Calu3 (cell line): ENCODE measurements at places on chromosomes 3 and 15. TPM values are rescaled to one million over a fixed set of nuclear protein-coding genes. Genes with fewer than 3 reads are reported as not detected.

The FBXW12 gene
- not detected in 2 replicates for total RNA-seq

- H3K27me3 ChIP-seq: peaks cover 23% of the 10 kb centered on the region
- no peaks in the 10 kb centered on the region for H3K4me1 ChIP-seq
- no peaks in the 10 kb centered on the region for H3K36me3 ChIP-seq
- peak; percentile 38 for DNase-seq
Measured at GRCh38 chr15:74144153-74144775, 13.9 kb downstream of the ISLR2 start.

- no peak for DNase-seq
- no peaks in the 10 kb centered on the region for H3K27me3 ChIP-seq
- H3K27ac ChIP-seq: no peak overlapping the region
- no peaks in the 10 kb centered on the region for H3K4me1 ChIP-seq
- H3K36me3 ChIP-seq: no peaks in the 10 kb centered on the region
- no peak overlapping the region for H3K4me3 ChIP-seq
Measured at GRCh38 chr15:94580211-94580885, 349.0 kb downstream of the MCTP2 start.

DNA sequence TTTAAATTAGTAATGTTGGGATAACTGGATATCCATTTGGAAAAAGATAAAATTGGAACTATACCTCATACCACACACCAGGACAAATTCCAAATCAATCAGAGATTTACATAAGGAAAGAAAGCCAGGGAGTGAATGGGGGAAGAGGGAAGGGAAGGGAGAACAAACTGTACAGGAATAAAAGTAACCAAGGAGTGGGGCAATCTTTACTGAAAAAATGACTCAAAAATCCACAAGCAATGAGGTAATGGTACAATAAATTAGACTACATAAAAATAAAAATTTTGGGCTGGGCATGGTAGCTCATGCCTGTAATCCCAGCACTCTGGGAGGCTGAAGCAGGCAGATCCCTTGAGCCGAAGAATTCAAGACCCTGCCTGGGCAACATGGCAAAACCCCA lies 82.6 kb downstream of the MLH1 start:
- peaks cover 8% of the 10 kb centered on the region for H3K36me3 ChIP-seq
- no peaks in the 10 kb centered on the region for H3K4me1 ChIP-seq
- no peak overlapping the region for H3K4me3 ChIP-seq
- DNase-seq: no peak
- H3K27ac ChIP-seq: no peak overlapping the region

DNA sequence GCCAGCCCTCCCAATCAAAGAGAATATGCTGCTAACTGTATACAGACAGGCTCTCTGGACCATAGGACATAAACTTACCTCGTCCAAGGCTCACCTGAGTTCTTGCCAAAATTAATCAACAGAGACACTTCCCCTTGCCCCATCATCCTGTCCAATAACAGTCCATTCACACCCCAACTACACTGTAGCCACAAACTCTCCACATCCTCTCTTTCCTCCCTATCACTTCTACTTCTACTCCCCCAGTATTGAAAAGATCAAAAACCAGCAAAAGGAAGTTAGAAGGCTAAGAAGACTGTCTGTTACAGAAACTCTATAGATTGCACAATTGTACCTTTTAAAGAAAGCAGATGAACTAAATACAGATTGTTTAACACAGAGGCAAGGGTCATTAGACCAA lies 133.5 kb upstream of the STT3B start:
- no peaks in the 10 kb centered on the region for H3K4me1 ChIP-seq
- DNase-seq: no peak
- H3K4me3 ChIP-seq: no peak overlapping the region
- H3K27ac ChIP-seq: no peak overlapping the region

GRCh38 chr3:115843206-115843605 lies 219.9 kb downstream of the GAP43 start:
- H3K27ac ChIP-seq: no peak overlapping the region
- peaks cover 9% of the 10 kb centered on the region for H3K36me3 ChIP-seq
- DNase-seq: no peak
- H3K4me1 ChIP-seq: peaks cover under 1% of the 10 kb centered on the region

- no peak overlapping the region for H3K27ac ChIP-seq
- no peaks in the 10 kb centered on the region for H3K36me3 ChIP-seq
- H3K4me1 ChIP-seq: peaks cover 12% of the 10 kb centered on the region
Measured at GRCh38 chr3:138890555-138891187, 55.9 kb upstream of the PIK3CB start.

- no peak for DNase-seq
- no peaks in the 10 kb centered on the region for H3K4me1 ChIP-seq
- no peak overlapping the region for H3K27ac ChIP-seq
- H3K4me3 ChIP-seq: no peak overlapping the region
- H3K27me3 ChIP-seq: no peaks in the 10 kb centered on the region
- no peaks in the 10 kb centered on the region for H3K36me3 ChIP-seq
Measured at GRCh38 chr15:82176542-82176941, 86.0 kb downstream of the EFL1 start.

DNA sequence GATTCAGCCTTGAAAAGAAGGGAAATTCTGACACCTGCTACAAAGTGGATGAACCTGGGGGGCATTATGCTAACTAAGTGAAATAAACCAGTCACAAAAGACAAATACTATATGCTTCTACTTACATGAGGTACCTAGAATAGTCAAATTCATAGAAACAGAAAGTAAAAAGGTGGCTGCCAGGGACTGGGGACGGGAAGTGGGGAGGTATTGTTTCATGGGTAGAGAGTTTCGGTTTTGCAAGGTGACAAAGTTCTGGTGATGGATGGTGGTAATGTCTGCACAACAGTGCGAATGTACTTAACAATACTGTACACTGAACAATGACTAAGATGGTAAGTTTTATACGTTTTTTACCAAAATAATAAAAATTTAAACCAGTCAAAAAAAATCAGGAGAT lies 4.8 kb downstream of the IDH2 start:
- H3K27me3 ChIP-seq: no peaks in the 10 kb centered on the region
- no peak overlapping the region for H3K4me3 ChIP-seq
- peaks cover 21% of the 10 kb centered on the region for H3K36me3 ChIP-seq
- DNase-seq: no peak
- H3K4me1 ChIP-seq: peaks cover 56% of the 10 kb centered on the region

DNA sequence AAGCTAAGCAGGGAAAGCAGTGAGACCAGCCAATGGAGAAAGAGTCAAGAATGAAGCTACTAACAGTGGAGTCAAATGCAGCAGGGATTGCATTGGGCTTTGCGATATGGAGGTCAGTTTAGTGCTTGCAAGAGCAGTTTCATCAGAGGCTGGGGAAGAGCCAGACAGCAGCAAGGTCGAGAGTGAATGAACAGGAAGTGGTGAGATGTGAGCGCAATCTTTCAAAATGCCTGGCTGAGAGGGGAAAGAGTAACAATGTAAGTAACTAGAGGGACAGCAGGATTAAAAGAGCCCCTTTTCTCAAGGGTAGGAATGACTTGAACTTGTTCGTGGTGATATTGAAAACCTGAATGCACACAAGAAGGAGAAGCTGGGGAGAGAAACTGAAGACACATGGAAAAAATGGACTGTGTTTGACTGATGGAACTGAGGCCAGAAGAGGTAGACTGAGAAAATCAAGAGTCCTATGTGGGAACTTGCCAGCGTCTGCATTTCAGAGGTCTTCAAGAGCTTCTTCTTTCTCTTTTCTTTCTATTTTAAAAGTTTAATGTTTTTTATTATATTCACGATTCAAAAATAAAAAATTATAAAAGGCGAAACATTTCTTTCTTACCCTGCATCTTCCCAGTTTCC lies 30.6 kb upstream of the GPR160 start:
- H3K4me3 ChIP-seq: no peak overlapping the region
- H3K36me3 ChIP-seq: no peaks in the 10 kb centered on the region
- H3K27ac ChIP-seq: no peak overlapping the region
- H3K27me3 ChIP-seq: no peaks in the 10 kb centered on the region
- DNase-seq: no peak

The PIGZ gene
- 6.7 TPM in 2 replicates for total RNA-seq

The GMNC gene
- total RNA-seq: 0.24 and 0.29 TPM in 2 replicates

DNA sequence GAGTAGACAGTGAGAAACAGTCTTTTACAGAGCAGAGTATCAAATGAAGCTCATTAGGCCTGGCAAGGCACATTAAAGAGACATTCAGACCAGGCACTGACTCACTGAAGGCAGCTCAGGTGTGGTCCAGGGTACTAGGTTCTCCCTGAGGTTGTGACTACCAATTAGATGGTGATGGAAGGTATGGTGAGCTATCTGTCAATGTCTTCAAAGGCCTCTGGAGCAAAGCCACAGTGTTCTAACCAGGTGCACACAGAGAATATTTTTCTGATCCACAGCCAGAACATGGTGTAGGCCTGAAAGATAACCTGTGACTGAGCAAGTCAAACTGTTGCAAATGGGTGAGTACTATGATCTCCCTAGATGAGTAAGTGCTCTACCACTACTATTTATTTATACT lies 51.5 kb downstream of the EOMES start:
- H3K27ac ChIP-seq: peak overlapping the region; percentile 44
- H3K27me3 ChIP-seq: no peaks in the 10 kb centered on the region
- H3K4me3 ChIP-seq: no peak overlapping the region

DNA sequence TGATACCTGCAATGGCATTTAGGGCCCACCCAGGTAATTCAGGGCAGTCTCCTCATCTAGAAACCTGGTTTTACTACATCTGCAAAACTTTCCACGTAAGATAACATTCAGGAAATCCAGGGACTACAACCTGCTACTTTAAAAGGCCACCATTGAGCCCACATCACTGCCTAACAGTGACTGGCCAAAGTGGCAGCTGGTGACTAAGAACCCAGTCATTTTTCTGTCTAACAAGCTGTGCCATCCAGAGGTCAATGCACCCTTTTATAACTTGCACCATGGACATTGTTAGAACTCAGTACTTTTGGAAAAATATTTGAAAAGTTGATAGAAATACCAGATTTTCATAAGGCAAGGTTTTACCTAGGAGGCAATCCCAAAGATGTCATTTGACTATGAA lies 492.4 kb downstream of the OTOL1 start:
- peaks cover 6% of the 10 kb centered on the region for H3K36me3 ChIP-seq
- no peak overlapping the region for H3K4me3 ChIP-seq
- DNase-seq: peak; percentile 44
- peak overlapping the region; percentile 91 for H3K27ac ChIP-seq
- peaks cover 41% of the 10 kb centered on the region for H3K4me1 ChIP-seq

The DUOXA2 gene
- 0.34 TPM in 1 of 2 replicates, not detected in the other for total RNA-seq

The ACP3 gene
- 3.8 and 5.8 TPM in 2 replicates for total RNA-seq

The MYEF2 gene
- total RNA-seq: 25.4 and 31.1 TPM in 2 replicates

DNA sequence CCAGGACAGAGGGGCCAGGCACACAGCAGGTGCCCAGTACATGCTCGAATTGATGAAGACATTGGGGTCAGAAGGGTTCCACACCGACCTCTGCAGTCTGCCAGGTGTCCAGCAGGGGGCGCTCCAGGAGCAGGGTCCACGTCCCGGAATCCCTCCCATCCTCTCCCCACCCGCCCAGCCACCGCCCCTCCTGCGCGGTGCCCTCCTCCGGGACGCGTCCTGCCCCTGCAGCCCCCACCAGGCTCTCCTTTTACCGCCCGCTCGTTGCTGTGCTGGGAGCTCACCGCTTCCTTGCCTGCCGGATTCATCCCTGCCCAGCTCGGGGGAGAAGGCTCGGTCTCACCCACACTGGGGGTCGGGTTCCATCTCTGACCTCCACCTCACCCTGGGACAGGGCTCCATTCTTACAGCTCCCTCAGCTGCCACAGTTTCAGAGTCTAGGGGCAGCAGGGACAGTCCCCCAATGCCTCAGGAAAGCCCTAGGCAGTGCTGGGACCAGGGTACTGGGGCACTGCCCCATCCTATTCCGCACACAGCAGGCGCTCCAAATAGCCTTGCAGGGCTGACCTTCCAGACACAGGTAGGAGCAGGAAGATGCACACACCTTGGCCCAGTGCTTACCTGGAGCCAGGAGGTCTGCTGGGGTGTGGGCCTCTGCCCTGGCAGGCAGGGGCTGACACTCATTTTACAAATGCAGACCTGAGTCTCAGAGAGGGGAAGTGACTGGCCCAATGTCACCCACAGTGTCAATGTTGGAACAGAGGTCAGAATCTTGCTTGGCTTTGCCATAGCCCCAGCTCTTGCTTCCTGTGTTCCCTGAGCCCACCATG lies 31.0 kb downstream of the GRIP2 start:
- no peak overlapping the region for H3K4me3 ChIP-seq
- H3K4me1 ChIP-seq: no peaks in the 10 kb centered on the region
- H3K27ac ChIP-seq: no peak overlapping the region
- no peaks in the 10 kb centered on the region for H3K36me3 ChIP-seq
- H3K27me3 ChIP-seq: peaks cover 31% of the 10 kb centered on the region

The PLS1 gene
- 155 and 165 TPM in 2 replicates for total RNA-seq

DNA sequence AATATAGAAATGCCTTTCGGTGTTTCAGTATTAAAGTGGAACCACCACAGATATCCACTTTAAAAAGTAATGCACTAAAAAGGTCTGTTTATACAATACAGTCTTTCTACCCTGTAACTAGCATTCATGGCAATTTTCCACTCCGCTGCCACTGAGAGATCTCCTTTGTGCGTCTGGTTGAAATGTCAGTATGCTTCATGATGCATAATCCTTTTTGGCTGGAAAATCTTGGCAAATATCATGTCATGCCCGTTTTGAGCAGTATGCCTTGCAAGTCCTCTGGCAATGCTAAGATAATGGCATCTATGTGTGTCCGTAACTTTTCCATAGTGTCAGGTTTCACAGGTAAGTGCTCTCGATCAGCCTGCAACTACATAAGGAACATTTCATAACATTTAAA lies 30.8 kb upstream of the ARF4 start:
- DNase-seq: no peak
- no peak overlapping the region for H3K4me3 ChIP-seq
- peaks cover 14% of the 10 kb centered on the region for H3K36me3 ChIP-seq
- H3K27me3 ChIP-seq: no peaks in the 10 kb centered on the region

DNA sequence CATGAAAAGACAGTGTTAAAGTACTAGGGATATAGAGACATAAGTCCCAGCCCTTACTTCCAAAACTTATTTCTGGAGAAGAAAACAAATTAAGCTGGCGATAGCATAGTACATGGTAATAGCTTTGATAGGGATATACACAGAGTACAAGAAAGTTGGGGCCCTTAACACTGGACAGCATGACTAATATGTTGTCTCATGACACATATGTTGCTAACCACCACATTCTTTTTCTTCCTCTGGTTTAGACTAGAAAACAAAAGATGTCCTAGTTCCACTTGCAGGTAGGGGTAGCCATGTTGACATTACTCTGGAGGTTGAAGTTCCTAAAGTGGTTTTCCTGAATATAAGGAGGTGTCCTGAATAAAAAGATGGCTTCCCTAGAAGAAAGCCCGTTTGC lies 75.3 kb downstream of the RFX7 start:
- no peaks in the 10 kb centered on the region for H3K4me1 ChIP-seq
- H3K4me3 ChIP-seq: no peak overlapping the region
- no peak overlapping the region for H3K27ac ChIP-seq

- H3K27ac ChIP-seq: no peak overlapping the region
- no peaks in the 10 kb centered on the region for H3K27me3 ChIP-seq
- no peak overlapping the region for H3K4me3 ChIP-seq
- H3K36me3 ChIP-seq: peaks cover 2% of the 10 kb centered on the region
Measured at GRCh38 chr3:66029443-66029842, 9.3 kb downstream of the MAGI1 start.
